ENCODE measurements at places on chromosomes 12 and 14. TPM values are rescaled to one million over a fixed set of nuclear protein-coding genes. Genes with fewer than 3 reads are reported as not detected.

The CLEC7A gene
- 9.0 TPM for total RNA-seq

DNA sequence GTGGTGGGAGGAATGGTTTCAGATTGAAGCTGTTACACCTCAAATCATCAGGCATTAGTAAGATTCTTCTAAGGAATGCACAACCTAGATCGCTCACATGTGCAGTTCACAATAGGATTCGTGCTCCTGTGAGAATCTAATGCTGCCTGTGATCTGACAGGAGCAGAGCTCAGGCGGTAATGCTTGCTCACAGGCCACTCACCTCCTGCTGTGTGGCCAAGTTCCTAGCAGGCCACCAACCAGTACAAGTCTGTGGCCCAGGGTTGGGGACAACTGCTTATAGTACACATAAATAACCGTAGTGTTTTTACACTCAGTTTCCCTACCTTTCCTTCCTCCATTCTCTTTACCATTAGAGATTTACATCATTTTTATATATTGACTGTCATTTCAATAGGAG, 121.4 kb downstream of the SLCO1B3 start:
- DNase-seq = no peak

DNA sequence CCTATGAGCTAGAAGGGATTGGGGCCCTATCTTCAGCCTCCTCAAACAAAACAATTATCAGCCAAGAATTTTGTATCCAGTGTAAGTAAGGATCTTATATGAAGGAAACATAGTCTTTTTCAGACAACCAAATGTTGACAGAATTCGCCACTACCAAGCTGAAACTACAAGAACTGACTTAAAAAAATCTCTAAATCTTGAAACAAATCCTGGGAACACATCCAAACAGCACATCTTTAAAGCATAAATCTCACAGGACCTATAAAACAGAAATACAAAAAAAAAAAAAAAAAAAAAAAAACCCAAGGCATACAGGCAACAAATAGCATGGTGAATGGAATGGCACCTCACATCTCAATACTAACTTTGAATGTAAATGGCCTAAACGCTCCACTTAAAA, 41.3 kb upstream of the LMNTD1 start:
- no peak for DNase-seq

GRCh38 chr14:57066887-57067513, 201.7 kb downstream of the EXOC5 start:
- no peak for DNase-seq

DNA sequence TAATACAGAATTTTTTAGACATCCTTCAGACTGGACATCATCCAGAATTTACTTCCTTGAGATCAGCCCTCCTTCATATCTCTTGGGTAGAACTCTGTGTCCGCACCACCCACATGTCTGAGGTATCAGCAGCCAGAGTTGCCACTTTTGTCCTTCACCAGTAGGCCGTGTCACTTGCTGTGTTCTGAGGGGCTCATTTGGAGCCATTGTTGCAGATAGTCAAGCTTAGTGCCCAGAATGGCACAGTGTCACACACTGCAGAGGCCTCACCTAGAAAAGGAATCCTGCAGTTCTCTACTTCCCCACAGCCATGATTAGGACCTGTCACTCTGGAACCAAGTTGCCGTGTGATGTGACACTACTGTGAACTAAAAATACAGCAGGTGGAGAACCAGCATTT, 36.9 kb upstream of the KCNK13 start:
- DNase-seq = no peak

- no peak for DNase-seq
Measured at GRCh38 chr12:12686925-12687324, 9.1 kb downstream of the GPR19 start.

DNA sequence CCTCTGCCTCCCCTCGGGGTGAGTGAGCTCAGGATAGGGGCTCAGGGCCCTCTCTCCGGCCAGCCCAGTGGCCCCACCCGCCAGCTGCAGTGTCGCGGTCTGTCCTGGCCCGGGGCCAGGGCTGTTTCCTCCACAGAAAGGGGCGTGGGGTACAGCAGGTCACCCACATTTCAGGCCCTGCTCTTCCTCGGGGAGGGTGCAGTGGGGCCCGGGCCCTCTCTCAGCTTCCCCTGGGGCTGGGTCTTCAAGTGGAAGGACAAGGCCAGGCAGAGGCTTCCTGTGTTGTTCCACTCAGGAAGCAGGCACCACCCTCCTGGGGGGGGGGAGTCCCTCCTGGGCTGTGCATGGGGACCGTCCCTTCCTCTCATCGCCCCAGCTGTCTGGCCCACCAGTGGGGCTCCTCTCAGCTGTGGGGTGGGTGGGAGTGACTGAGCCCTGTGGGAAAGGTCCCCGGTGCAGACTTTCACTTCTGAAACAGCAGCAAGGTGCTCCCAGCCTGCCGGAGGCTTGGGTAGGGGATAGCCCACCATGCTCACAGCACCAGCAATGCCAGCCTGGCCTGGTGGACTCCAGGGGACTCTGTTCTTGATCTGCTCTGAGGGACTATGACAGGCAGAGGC, 3.7 kb downstream of the GPR132 start:
- no peak for DNase-seq

DNA sequence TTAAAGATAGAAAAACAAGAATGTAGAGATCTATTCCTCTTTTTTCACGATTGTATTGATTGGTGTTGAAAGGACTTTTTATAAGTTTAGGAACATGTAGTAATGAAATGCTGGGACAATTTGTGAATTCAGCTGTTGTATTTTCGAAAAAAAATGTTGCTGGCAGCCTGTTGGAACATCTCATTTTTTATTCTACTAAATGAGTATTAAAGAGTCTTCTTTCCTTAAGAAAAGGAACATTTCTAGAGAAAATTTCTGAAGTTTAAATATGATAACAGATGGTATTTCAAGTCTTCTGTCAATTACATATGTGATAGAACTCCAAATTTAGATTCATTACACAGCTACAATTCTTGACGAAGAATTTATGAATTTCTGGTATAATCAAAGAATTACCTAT, 189.6 kb downstream of the TMEM117 start:
- no peak for DNase-seq
